ENCODE measurements at places on chromosomes 5 and 9.
A peak's percentile ranks its signal among the peaks of the same experiment; 100 is the strongest.

- DNase-seq, result no peak
Measured at GRCh38 chr5:157582731-157583620, 7.4 kb upstream of the ADAM19 start.

- no peak for DNase-seq
Measured at GRCh38 chr9:113057193-113057592, 669 bp upstream of the ZFP37 start.

GRCh38 chr9:100090880-100091279 is 7.9 kb downstream of the ERP44 start:
- DNase-seq, result no peak

DNA sequence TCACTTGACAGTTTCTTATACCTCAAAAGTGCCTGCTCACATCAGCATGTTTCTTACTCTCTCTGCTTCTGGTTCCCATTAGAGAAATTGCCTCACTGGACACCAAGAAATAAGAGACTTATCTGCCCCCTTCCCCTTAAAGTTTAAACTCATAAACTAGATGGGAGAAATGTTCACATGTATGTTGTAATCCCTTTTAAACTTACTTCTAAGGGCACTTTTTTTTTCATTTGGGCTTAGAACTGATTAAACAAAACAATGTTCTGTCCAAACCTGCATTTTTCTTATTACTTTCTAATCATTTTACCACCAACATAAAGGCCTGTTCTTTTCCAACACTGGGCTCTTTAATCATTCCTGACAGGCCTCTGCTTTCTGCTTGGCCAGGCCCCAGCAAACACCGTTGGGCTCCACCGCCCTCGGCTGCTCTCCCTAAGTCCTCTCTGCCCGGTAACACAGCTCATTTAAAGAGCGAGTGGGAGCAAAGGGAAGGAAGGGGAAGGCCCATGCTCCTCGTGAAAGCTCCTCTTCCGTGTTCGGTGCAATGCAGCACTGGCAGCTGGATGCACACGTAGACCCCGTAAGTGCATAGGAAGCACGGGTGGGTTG is 53.4 kb downstream of the ROR2 start:
- peak; percentile 5 for DNase-seq

GRCh38 chr9:116166713-116167112 is 13.1 kb downstream of the PAPPA start:
- no peak for DNase-seq

All from cardiac fibroblast (primary cell).